ENCODE measurements at places on chromosomes 1 and 21.

GRCh38 chr1:175154629-175155472 lies 37.7 kb downstream of the KIAA0040 start:
- peak; percentile 79 for DNase-seq

GRCh38 chr1:111045033-111045722 lies 81.5 kb upstream of the LRIF1 start:
- no peak for DNase-seq

DNA sequence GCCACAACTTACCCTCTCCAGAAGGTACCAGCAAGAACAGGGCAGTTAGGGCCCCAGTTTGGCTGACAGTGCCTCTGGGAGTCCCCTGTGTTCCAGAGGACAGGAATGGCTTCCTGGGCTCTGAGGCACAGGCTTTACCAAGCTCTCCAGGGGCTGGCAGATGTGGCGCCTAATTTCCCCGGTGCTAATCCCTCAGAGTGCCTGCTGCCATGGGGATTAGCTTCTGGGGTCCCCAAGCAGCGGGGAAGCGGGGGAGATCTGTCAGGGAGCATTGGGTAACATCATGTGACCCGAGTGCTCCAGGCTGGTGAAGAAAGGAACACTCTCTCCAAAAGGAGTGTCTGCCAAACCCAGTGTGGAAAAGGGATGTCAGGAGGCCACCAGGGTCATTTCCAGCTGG lies at the start of gene LACTBL1:
TSS of gene LACTBL1 (minus strand) at position 107 of the 400 bp plus-strand sequence. CDS start 550 bp downstream, outside the sequence.
- DNase-seq: peak; percentile 22

DNA sequence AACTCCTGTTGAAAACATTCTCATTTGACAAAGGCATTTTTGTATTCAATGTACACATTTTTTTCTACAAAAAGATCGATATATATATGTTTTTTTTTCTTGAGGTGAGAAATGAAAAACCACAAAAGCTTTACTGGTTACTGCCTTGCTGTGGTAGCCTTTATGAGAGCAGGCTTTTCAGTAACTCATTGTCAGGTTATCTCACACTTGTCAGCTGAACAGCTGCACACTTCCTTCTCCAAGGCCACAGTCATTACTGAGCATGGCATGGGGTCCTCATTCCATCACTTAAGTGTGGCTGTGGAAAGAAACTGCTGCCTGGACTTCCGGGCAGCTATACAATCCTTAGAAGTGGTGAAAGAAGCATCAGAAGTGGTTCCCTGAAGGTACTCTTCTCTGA lies 169.3 kb upstream of the ZP4 start:
- peak; percentile 37 for DNase-seq

DNA sequence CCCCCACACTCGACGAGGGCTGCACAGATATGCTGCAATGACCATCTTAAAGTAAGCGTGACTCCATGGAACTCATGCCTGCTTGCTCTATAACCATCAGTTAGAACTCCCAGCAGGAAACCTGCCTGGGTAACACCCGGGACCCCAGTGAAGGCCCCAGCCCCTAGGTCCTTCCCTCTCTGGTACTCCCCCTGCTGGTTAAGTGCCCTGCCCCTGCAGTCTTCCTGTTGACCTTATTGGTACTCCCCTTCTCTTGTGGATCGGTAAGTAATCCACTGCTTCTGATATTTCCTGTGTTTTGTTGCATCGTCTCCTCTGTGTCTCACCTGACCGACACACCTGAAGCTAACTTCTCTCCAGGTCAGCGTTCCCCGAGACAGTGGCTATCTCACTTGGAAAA lies 104.8 kb upstream of the COG2 start:
- DNase-seq: peak; percentile 60

DNA sequence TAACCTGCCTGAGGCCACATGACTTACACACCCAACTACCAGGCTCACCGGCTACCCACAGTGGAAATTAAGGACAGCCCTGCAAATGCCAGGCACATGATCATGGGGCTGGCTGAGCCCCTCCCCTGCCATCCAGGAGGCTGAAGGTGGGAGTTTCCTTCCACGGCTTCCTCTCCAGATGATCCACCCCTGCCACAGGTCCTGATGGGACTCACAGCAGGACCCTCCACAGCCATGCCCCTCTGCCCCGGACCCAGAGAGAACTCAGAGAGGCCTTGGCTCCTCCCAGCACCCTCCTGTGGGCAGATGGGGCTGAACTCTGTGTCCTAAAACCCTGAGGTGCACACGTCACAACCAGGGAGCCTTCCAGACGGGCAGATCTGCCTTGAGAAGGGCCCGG lies 29.1 kb upstream of the CASZ1 start:
- no peak for DNase-seq

- no peak for DNase-seq
Observed at GRCh38 chr1:20932437-20932977, 145.4 kb upstream of the HP1BP3 start.
